ENCODE measurements at places on chromosomes 11 and 22.

DNA sequence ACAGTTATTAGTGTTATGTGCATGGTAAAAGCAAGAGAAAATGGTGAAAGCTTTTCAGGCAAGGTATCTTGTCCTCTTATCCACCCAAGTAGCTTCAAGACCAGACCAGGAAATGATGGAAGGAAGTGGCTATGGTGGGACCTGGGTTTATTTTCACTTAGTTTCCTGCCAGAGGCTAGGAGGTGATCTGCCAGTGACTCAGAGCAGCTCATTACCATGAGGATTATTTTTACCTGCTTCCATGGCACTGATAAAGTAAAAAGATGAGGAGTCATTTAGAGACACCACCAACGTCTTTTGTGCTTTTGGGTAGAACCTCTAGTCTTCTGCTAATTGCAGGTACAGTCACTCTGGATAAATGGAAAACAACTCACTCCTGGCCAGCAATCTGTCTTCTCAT is 339.9 kb upstream of the KIRREL3 start:
- no peak for DNase-seq

DNA sequence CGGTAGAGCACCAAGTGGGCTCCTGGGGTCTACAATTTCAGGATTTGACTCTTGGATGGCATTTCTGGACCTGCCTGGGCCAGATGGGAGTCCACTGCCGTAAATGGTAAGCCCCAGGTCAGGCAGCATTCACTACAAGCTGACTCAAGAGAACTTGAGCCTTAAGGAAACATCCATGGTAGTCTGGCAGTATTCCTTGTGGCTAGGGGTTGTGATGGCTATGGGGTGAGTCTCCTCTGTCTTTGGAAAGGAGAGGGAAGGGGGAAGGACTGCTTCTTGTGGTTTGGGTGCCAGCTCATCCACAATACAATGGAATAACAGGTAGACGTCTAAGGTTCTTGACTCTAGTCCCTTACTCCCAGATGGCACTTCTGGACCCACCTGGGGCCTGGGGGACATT is 32.3 kb upstream of the POU2AF2 start:
- no peak for DNase-seq

DNA sequence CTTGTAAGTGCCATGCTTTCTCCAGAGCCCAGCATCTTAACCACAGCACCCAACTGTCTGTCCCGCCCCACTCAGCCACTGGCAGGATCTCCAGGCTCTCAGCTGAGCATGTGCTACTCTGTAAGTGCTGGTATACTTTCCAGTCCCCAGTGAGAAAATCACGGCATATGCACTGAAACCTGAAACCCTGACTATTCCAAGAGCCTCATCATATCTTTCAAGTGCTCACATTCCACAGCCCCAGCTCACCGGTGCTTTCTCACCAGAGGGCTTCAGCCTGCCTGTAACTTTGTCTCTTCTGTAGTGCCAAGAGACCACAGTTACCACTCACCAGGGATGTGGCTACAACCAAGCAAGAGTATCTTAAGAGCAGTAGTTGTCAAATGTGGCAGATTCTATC is 24.4 kb upstream of the PAMR1 start:
- DNase-seq: no peak

GRCh38 chr22:34986523-34986922 is 79.4 kb upstream of the ISX start:
- DNase-seq: no peak

GRCh38 chr11:134332189-134332631 is 422 bp downstream of the GLB1L2 start:
- DNase-seq: no peak

DNA sequence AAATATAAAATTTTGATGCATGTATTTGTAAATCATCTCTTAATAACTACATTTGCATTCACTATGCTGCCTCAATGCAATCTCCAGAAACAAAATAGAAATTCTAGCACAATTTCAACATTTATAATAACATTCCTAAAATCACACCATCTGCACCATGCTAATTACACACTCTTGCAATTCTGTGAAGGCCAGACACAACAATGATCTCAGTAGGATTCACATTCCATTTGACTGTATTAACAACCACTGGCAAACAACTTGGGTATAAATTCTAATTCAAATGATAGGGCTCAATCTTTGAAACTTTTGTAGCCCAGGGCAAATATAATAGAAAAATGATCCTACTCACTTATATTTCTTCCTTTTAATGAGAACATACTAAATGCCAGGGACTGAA is 25.9 kb downstream of the RAB6A start:
- DNase-seq: no peak

GRCh38 chr11:130601141-130601540 is 152.7 kb downstream of the ADAMTS15 start:
- no peak for DNase-seq

- DNase-seq: no peak
These were observed 3929.2 kb upstream of the OR11H1 start for GRCh38 chr22:11598492-11599440.

DNA sequence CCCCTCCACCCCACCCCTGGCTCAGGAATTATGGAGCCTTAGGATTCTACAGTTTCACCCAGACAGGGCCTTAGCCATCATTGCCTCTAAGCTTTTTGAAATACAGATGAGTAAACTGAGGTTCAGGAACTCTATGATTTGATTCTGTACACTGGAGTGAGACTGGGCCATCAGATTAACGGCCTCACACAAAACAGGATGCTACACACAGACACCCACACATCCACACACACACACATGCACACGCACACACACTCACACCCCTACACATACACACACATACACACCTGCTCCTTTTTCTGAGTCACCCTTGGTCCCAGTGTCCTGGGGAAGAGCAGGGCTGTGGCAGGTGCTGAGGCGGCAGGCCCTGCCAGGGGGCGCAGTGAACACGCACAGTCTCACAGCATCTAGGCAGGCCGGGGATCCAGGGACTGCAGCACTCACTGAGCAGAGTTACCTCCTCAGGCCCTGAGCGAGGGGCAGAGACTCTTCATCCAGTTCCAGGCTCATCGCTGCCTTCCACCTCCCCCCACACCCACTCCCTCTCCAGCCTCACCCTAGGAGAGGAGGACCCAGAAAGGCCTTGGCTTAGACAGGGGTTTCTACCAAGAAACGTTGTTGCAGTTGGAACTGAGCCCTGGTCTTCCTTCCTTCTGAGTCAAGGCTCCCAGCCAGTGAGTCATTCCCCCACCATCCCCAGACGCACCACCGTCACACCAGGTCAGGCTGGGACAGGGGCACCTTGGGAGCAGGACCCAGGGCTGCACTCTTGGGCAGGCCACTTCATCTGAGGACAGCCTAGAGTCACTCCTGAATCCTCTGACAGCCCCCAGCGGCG is 89.8 kb upstream of the PARVA start:
- DNase-seq: no peak

DNA sequence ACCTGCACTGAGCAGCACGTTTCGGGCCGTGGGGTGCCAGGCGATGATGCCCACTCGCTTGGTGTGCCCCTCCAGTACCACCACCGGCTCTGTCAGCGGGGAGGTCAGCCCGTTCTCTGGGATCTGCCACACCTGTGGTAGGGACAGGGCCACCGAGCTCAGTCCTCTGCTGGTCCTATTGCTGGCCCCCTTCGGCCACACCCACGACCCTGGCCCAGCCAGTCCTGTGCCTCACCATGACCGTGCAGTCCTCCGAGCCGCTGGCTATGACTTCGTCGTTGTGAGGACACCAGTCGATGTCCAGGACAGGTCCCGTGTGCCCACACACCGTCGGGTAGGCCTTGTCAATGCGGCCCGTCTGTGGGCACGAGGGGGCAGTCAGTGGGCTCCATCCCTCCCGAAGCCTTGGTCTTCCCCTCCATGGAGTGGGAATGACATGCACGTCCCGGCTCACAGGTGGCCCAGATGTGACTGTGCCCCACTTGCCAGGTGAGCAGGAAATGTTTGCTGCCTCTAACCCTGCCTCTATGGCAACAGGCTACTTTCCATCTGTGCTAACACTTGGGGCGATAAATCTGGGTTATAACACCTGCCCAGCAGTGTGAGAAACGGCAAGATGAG is 1.4 kb downstream of the CORO1B start:
- no peak for DNase-seq

DNA sequence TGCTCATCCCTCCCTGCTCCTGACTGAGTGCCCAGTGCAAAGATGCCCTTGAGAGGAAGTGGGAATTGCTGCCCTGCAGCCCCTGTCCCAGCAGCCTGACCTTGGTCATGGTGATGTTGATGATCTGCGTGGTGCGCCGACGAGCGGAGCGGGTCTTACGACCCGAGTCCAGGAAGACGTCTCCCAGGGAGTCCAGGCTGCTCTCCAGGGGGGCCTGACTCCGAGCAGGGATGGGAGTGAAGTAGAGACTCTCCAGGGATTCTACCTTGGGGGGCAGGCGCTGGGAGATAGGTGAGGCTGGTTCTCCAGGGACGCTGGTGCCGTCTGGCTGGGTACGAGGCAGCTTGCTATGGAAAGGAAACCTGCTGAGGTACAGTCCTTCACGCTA is 8.4 kb downstream of the IL18BP start:
- no peak for DNase-seq

- no peak for DNase-seq
These were observed 2.7 kb upstream of the OR2D2 start for GRCh38 chr11:6895010-6895409.

- DNase-seq: peak; percentile 52
These were observed 450.4 kb downstream of the MIAT start for GRCh38 chr22:27107824-27108223.

All from erythroblast (primary cell).